ENCODE measurements at places on chromosomes 12 and 14.

DNA sequence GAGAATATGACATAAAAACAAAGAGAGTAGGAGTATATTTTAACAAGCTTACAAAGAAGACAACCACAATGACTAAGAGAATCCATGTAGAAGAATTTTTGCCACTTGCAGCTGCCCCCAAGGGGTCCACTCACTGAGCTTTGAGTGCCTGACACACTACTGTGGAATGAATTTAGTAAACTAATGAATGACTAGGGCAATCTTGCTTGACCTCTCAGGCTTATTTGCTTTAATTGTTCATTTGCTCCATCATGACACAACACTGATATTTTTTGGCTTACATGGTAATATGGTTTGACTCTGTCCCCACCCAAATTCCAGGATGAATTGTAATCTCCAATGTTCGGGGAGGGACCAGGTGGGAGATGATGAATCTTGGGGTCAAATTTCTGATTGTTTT, 249.1 kb upstream of the FAR2 start:
- no peak for DNase-seq

DNA sequence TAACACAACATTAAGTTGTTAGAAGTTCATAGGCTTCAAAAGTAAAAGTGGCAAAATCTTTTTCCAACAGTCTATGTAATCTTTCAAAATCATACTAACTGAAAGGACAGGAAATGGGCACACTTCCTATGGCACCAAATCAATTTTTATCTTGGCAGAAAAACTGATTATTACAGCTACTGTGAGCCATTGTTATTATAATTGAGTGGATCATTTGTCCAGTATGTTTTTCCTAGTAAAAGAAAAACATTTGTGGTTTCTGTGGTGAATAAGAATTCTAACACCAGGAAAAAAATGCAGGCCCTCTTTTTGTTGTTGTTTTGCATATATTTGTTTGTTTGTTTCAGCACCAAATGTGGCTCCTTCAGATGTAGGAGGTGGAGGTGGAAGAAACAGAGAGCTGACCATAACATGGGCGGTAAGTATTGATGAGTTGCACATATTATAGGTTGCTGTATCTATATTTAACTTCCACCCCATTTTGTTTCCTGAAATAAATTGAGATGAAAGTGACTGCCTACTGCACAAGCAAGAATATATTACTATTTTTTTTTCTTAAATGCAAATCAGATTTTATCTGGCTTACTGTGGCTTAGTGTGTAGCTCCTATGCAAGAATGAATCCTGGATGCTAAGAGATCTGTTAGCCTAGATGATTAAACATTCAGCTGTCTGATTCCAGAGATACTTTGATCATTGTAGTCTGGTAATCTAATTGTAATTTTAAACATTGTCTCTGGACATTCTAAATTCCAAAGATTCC, 174.1 kb upstream of the PDZRN4 start:
- DNase-seq: no peak

GRCh38 chr12:65232476-65233077, 45.9 kb upstream of the MSRB3 start:
- peak; percentile 33 for DNase-seq

- DNase-seq: peak; percentile 42
Observed at GRCh38 chr14:34013721-34014060, 62.8 kb upstream of the EGLN3 start.

GRCh38 chr12:103350116-103350515, 145.7 kb downstream of the C12orf42 start:
- no peak for DNase-seq

DNA sequence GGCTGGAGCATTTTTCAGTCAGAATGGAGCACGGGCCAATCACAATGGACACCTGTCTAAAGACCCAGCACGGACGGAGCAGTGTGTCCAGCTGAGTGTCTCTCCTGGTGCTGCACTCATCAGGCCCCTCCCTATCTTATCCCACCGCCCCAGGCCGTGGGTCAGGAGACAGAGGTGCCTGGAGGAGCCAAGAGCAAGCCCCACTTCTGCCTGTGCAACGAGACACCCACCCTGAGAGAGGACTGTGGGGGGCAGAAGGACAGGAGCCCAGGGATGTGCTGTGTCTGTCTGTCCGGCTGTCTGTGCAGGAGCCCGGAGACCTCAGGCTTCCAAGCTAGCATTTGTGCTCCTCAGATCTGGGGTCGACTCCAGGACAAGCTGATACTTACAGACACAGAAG, 69.6 kb upstream of the SFSWAP start:
- DNase-seq: peak; percentile 7

DNA sequence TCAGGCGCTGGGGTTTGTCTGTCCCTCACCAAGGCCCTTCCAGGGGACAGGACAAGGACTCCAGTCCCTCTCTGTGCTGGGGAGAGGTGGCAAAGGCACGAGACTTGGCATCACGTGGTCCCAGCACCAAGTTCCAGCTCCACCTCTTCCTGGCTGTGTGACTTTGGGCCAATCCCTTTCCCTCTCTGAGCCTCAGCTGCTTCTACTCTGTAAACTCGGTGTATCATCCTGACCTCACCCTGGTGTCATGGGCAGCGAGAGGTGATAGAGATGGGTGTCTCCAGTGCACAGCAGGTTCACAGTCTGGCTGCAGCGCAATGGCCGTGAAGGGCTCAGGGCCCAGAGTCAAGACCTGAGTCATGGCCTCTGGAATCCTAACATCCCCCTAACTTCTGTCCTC, 54.0 kb downstream of the MVK start:
- no peak for DNase-seq

- no peak for DNase-seq
Observed at GRCh38 chr14:77409131-77409533, 14.2 kb downstream of the NOXRED1 start.

GRCh38 chr14:52031781-52032180, 37.1 kb downstream of the NID2 start:
- DNase-seq: no peak

DNA sequence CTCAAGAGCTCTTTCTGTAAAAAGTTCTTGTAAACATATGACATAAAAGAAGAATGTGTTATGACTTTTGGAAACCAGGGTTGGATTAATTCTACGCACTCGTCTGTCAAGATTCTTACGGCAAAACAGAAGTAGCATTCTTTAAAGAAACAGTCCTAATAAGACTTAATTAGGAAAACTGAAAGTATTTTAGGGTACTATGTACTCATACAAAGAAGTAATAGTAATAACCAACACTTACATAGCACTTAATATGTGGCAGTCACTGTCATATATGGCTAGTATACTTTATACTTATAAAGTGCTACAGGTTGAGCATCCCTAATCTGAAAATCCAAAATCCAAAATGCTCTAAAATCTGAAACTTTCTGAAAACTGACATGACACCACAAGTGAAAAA, 72.9 kb upstream of the ST8SIA1 start:
- DNase-seq: no peak

DNA sequence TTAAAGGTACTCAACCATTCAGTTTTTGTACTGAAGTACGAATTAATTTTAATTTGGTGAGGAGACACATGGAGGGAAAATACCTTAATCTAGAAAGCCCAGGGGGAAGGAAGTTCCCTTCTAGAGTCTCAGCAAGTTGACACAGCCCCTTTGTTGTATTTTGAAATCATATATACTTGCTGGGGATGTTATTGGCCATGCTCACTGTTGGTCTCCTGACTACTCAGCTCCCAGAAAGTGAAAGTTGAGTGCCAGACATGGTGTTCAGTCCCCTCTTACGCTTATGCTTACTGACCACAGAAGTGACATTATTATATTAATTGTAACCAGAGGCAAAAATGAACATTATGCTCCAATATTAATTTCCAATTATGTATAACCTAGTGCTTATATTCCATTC, 28.1 kb downstream of the ARF6 start:
- DNase-seq: peak; percentile 67

GRCh38 chr12:16828891-16829290, 222.9 kb upstream of the LMO3 start:
- DNase-seq: no peak

GRCh38 chr12:47725893-47726292, 603 bp upstream of the ENDOU start:
- no peak for DNase-seq

GRCh38 chr12:47912556-47912955, 7.8 kb upstream of the VDR start:
- no peak for DNase-seq

DNA sequence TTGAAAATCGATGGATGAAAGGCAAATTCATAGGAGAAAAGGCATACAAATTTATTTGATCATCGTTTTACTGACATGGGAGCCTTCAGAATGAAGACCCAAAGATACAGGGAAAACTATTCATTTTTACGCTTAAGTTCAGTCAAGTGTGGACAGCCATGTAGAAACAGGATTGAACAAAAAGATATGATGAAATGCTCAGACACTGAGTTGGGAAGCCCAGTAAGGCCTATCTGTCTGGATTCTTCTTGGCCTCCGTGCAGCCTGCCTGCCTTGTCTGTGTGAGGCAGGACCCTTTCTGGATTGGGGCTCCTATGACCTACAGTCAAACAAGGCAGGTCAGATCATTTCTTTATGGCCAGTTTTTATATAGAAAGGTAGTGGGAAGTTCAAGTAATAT, 203.8 kb upstream of the MYL2 start:
- no peak for DNase-seq

- DNase-seq: no peak
Observed at GRCh38 chr12:64194333-64195149, 27.6 kb downstream of the KICS2 start.

- no peak for DNase-seq
Observed at GRCh38 chr12:87157791-87158190, 871.4 kb downstream of the C12orf50 start.

DNA sequence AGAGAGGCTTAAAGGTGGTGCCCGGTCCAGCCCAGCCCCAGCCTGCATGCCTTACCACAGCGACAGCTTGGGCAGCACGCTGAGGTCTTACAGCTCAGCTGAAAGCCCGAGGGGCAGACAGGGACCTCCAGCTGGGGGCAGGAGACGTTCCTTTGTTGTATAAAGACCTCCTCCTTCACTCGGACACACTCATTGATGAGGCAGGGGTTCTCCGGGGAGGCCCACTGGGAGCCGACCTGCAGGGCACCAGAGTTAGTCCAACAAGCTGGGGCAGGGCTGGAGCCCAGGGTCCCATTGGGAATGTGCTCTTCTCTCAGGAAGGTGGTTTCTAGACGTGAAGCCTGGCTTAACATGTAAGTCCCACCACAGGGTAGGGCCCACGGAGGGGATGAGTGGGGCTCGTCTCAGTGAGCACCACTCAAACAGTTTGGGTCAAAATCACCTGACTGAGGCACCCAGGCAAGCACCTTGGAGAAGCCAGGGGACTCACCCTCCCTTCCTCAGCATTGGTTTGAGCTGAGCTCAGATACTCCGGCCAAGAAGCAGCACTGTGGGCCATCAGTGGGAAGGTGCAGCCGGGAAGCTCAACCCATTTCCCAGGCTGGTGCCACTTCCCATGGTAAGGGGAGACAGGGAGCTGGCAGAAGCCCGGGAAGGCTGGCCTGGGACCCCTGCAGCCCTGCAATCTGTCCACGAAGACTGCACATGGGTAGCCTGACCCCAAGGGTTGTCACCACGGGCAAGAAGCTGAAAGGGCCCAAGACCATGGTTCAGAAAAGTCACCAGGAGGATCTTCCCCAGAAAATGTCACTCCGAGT, 24.3 kb upstream of the ANO2 start:
- DNase-seq: no peak

DNA sequence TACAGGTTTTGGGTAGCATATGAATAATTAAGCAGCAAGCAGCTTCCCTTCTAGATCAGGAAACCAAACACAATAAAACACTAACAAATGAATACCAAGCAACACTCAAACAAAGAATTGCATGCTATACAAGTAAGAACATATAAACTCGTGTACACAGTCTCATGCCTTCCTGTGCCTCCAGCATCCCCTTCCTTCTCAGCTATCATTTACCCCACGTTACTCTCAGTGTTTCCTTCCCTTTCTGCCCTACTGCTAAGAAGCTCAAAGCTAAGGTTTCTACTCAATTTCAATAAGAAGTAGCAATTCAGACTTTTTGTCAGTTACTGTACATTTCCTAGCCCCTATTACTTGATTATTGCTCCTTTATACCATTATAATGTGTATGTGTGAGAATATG, 81.0 kb downstream of the DUSP16 start:
- no peak for DNase-seq

DNA sequence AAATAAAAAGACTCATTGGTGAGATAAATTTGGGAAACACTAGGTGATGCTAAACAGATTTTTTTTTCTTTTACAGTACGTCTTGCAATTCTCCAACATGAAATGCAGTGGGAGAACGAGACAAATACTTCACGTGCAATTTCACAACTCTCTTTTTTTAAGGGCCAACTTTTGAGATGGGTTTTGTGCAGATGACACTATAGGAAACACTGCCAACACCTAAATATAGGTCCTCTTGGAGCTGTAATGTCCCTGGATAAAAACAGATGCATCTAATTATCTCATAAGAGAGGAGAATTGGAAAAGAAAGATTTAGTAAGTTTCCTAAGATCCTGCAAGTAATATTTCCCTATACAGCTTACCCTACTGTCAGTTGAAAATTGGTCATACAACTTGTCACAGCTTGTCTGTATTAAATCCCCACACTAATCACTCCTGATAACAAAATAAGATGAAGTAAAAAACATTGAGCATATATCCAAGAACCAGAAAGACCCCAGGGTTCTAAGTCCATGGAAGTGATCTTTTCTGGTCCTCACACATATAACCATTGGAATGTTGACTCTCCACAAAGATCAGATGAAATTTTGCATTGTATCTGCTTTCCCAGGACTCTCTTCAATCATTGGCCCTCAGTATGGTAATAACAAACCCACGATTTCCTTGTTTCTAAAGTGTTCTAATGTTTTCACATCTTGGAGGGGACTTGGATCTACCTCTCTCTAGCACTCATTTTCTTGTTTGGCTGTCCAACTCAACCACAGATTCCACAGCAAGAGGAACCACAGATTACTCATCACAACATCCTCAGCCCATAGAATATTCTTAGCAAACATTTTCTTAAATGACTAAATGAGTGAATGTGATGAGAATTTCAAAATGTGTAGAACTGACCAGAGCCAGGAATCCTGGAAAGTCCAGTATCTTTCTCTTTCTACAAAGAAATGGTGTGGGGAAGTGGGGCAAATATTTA, 769.4 kb upstream of the USP15 start:
- no peak for DNase-seq

DNA sequence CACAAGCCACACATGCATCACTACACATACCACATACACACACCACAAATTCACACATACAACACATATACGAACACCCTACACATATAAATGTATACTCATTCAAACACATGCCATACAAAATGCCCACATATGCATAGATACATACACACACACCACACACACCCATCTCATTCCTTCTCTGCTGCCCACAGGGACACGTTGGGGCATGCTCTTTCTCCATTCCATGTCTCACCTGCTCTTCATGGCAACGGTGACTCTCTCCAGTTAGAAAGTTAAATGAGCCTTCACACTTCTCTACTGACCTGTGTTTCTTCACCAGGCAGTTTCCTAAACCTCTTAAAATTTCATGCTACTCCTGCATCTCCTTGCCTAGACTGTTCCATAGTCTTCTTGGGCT, 1194.8 kb downstream of the BCL11B start:
- no peak for DNase-seq

GRCh38 chr12:99649551-99649950, 2.0 kb downstream of the GARIN6 start:
- DNase-seq: no peak

Measured in GM13976 (cell line).